Cerebellar nuclear complex (tissue), 1 donor: ENCODE measurements at places on chromosomes 11 and 22.

- DNase-seq: no peak
Observed at GRCh38 chr11:73215191-73216134, 2.6 kb upstream of the P2RY2 start.

- DNase-seq: no peak
Observed at GRCh38 chr11:64395545-64396078, 36.6 kb downstream of the RPS6KA4 start.

DNA sequence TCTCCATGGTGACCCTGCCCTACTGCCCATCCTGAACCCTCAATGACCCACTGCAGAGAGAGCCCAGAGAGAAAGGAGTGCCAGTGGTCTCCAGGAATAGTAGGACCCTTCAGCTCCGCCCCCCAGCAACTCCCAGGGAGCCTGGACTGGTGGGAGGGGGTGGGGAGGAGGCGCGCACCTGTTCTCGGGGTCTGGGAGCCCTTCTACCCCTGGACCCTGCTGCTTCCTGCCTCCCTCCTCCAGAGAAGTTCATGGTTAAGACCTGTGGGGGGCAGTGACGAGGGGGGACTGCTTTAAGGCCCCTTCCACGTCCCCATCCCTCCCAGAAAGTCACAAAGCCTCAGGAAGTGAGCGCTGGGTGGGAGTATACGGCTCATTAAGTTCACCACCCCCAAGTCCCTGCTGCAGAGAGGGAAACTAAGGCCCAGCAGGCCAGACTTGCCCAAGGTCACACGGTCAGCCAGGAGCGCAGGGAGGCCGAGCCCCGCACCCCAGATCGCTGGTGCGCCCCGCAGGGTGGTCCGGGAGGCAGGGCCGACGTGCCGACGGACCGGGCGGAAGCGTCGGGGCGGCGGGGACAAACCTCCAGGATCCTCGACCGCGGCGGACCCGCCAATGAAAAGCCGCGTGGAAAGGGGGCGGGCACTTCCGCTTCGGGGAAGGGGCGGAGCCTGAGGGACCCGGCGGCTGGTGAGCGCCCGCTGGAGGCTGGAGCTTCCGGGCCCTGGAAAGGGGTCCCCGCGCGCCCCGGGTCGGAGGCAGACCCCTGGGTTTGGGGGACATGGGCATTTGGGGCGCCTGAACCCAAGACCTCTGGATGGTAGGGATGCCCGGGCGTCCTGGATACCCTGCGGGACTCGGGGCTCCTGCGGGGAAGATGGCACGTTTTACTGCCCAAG lies at the start of the genes NUDT22 and TRPT1:
Gene NUDT22, plus strand, starts transcription at position 667 of the 899 bp plus-strand sequence. CDS start 379 bp downstream, outside the sequence.
Gene TRPT1, minus strand, starts transcription at position 579 of the 899 bp plus-strand sequence. Its CDS starts 326 bp downstream, at position 253.
- peak; percentile 31 for DNase-seq

- no peak for DNase-seq
Observed at GRCh38 chr11:18461909-18462308, 6.3 kb downstream of the LDHAL6A start.

DNA sequence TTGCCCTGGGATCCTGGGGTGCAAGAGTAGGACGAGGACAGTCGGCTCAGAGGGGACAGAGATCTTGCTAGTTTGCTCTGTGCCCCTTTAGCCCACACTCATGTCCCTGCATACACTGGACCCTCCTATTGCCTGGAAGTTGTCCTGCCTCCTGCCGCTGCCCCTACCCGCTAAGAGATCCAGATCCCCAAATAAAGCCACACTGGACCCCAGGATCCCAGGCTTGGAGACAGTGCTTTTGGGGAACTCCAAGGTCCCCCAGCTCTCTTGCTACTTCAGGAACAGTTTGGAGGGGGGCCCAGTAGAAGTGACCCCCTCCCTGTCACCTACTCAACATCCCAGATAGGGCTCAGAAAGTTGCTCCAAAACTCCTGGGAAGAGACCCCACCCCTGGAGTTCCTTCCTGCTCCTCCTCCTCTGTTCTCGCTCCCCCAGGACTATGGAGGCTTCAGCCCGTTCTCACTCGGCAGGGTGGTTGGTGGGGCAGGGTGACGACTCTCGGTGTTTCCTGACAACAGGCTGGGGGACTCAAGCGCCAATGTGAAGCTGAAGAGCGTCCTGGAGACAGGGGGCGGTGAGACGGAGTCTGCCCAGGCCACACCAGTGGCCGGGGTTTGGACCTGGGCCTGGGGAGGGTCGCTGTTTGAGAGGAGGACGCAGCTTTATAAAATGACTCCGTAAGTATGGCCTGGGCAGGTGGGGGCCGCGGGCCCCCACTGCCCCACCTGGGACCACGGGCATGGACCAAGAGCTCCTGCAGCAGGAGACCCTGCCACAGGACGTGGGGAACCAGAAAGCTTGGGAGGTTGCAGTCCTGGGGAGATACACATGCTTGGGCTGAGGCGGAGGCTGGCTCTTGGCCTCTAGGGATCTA lies 19.2 kb upstream of the TUB start:
- no peak for DNase-seq

DNA sequence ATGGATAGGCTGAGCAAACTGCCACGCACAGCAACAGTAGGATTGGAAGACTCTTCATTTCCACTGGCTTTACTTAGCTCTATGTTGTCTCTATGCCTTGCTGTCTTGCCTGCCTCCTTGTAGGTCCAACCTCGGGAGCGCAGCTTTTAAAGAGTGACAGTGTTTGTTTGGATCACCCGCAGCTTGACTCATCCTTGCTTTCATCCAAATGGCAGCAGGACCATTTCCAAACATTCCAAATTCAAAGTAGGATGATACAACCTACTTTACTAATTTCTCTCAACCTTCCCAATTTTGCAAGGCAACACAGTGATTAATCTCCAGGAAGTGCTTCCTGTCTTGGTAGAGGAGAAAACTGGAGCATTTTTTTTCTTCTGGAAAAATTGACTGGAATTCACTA lies at the start of gene MMP3:
Gene MMP3, minus strand, starts transcription at position 121 of the 400 bp plus-strand sequence. Its CDS starts 63 bp downstream, at position 58.
- no peak for DNase-seq

DNA sequence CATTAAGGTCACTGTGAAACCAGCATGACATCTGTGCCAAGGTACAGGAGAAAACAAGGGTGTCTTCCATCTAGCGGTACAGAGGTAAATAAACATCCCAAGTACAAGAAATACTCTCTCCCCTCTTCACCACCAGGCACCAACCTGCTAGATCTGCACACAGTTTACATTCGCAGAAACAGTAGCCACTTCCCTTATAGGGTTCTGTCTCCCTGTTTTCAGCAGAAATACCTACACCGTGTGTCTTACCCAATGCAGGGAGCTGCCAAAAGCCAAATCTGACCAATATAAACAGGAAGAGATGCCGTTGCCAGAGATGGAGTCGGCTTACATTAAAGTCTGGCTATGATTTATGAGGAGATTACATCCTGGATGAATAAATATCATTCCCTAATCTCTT lies 1.2 kb downstream of the SCN4B start:
- no peak for DNase-seq

DNA sequence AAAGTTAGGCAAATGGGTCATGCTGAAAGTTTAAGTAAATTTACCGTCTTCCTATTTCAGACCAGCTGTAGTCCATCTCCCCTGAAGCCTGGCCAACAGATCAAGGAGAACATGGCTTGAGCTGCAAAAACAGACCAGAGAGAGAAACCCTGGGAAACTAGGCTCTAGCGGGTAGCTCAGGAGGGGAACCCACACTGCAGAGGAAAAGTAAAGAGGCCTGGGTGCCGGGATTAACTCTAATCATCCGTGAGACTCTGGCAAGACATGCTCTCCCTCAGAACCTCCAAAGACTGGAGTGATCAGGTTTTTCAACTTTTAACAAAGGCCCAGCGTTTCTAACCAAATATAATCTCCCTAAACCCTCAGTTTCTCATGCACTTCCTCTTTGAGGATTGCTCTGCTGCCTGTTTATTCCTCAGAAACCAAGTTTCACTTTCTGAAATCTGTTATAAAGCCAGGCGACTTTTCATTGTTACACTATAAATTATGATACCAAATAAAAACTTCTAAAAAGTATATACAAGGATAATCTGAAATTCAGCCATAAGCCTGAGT lies 67.5 kb downstream of the GAB2 start:
- no peak for DNase-seq

DNA sequence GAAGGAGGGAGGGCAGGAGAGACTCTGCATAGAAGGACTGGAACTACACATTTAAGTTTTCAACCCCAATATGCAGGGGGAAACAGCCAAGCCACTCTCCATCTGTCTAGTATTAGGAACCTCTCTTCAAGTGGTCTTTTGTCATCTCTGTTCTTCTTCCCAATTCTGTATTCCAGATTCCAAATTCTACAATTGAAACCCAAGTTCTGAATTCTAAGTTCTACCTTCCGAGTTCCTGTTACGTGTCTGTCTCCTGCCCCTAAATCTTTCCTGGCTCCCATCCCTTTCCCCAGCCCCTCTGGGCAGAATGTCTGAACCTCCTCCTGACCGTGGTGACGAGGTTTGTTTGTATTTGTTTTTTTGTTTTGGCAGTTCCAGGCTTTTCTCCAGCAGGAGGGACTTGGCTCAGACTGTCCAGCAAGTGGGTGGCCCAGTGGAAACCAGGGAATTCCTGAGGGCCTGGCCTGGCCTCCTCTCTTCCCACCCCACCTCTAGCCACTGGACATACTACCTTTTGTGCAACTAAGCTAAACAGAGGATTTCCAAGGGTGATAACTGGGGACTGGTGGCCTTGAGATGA lies 1.6 kb upstream of the THOC5 start:
- no peak for DNase-seq

- DNase-seq: no peak
Observed at GRCh38 chr11:28476049-28476448, 367.9 kb downstream of the METTL15 start.

DNA sequence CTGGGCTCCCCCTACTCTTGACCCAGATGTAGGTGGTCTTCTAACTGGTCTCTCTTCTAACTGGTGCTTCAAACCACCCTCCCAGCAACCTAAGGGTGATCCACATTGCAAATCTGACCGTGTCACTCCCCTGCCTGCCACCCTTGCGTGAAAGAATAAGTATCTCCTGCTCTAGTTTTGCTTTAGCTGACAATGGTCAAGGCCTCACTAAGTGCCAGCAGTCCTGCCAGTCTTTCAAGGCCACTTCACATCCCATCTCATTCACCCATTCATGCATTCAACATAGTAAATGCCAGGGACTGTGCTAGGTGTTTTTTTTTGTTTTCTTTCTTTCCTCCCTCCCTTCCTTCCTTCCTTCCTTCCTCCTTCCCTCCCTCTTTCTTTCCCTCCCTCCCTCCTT lies 2.3 kb upstream of the KCTD17 start:
- DNase-seq: no peak

GRCh38 chr11:120306519-120307242 lies 18.4 kb upstream of the TLCD5 start:
- DNase-seq: no peak

DNA sequence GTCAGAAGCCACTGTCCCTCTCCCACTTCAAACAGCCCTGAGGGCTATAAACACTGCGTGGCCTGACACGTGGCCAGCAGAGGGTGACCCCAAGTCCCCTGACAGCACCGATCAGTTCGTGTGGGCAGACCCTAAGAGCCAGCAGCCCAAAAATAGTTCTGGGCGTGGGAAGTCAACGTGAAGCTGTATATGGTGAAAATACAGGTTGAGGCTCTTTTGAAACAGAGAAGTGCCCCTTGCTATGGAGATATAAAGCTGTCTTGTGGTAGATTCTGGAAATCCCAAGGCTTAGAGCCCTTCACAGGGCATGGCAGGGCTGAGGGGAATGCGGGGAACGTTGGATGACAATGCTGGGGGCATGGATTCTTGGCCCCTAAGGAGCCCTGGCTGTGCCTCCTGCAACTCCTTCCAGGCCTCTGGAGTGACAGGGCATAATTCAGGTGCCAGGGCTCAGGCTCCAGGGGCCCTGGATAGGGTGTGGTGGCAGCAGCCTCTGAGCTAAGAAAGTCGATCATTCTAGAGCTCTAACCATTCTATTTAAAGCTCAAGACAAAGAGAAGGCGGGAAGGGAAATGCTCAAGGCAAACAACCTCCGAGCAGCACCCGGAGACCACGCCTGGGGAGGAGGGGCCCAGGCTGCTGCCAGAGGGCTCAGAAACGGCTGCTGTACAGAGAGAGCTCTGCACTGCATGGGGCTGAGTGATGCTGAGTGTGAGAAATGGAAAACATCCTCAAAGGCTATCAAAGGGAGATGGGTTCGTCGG lies 60.4 kb upstream of the CD5 start:
- DNase-seq: no peak

- no peak for DNase-seq
Observed at GRCh38 chr11:122434786-122435185, 220.7 kb upstream of the UBASH3B start.

- no peak for DNase-seq
Observed at GRCh38 chr11:11468954-11469353, 115.9 kb upstream of the CSNK2A3 start.

- no peak for DNase-seq
Observed at GRCh38 chr22:46121523-46122287, 28.6 kb upstream of the PPARA start.

GRCh38 chr11:122633219-122633829 lies 22.2 kb upstream of the UBASH3B start:
- peak; percentile 70 for DNase-seq

GRCh38 chr11:34603129-34604001 lies 17.5 kb upstream of the EHF start:
- DNase-seq: no peak

DNA sequence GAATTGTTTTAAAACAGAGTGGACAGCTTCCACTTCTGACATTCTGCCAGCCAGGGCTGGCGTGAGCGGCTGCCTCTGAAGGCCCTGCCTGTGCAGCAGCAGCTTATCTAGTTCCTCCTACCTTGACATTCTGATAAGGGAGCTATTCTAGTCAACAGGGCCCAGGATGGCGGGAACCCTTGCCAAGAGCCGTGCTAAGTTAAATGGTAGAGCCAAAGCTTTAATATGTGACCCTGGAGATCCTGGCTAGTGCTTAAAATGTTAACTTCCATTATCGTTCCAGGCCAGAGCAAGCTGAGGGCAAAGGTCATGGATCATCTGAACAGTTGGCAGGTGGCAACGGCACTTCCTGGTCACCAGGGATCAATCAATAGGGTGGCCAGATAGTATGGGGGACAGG lies 3.5 kb downstream of the KCNJ5 start:
- DNase-seq: no peak
